Stimulated activated CD8-positive, alpha-beta memory T cell treated with anti-CD3 and anti-CD28 coated beads, Interleukin-15, amount 100 ng/mL, for 4 hours (primary cell): ENCODE measurements at places on chromosomes 7 and 10.

- no peak for DNase-seq
Observed at GRCh38 chr7:147997636-147998035, 592.9 kb upstream of the C7orf33 start.

DNA sequence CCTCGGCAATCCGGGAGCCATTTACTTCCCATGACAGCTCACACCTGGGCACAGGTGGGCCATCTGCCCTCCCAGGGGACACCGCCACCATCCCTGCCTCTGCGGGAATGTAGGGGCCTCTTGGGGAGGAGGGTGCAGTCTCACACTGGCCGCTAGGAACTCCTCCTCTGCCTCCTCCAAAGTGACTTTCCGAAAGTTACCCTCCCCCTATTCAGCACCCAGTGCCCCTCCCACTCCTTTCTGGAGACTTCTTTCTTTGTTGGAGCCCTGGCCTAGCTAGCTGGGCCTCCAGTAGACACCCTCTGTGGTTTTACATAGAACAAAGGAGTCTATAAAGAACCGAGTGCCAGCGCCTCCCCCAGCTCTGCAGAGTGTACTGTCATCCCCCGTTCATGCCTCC is 45.8 kb upstream of the MNX1 start:
- DNase-seq = no peak

DNA sequence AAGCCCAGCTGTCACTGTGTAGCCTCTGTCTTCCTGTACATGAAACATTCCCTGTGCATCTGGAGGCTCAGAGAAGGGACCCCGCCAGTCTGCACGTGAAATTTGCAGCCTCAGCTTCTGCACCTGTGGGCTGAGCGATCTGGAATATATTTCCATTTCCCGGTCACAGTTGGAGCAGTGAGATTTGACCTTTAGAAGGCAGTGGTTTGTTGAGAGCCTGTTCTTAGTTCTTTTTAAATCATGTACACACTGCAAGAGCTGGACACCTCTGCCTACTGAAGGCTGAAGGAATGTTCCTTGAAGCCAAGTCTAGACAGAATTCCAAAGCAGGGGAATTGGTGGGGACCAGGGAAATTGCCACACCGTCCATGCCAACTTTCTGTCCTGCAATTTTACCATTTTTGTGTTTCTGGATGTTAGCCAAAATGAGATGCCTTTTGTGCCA is 706.6 kb downstream of the INHBA start:
- no peak for DNase-seq

GRCh38 chr7:4787947-4788626 is 12.7 kb downstream of the AP5Z1 start:
- no peak for DNase-seq

GRCh38 chr7:1668396-1669063 is 1.5 kb upstream of the ELFN1 start:
- DNase-seq = no peak

- no peak for DNase-seq
Observed at GRCh38 chr10:78457804-78458482, 424.3 kb downstream of the RPS24 start.

GRCh38 chr10:95467162-95467599 is 94.0 kb downstream of the SORBS1 start:
- DNase-seq = no peak

- no peak for DNase-seq
Observed at GRCh38 chr10:104232613-104233102, 494 bp upstream of the CFAP43 start.

GRCh38 chr7:34073676-34074075 is 168.3 kb downstream of the BMPER start:
- DNase-seq = no peak

- DNase-seq = no peak
Observed at GRCh38 chr10:71600849-71601248, 118.7 kb downstream of the C10orf105 start.

- no peak for DNase-seq
Observed at GRCh38 chr7:138964624-138965436, 16.4 kb downstream of the KIAA1549 start.

DNA sequence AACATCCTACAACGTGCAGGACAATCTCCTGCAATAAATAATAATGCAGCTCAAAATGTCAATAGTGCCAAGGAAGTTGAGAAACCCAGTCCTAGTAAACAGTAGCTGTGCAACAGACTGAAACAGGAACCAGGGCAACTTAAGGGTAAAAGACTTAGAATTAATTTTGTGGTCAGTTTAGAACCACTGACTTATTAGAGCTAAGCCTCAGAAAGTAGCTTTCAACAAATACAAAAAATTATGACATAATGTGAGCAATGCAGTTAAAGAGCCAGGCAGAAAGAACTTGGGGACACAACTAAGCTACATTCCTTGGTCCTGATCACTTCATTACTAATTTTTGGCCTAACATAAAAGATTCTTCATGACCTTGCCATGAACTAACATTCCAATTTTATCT is 195.4 kb downstream of the MACC1 start:
- no peak for DNase-seq

GRCh38 chr7:9681284-9681683 is 1247.9 kb downstream of the NXPH1 start:
- DNase-seq = no peak

GRCh38 chr7:1357601-1358271 is 101.5 kb downstream of the MICALL2 start:
- no peak for DNase-seq

DNA sequence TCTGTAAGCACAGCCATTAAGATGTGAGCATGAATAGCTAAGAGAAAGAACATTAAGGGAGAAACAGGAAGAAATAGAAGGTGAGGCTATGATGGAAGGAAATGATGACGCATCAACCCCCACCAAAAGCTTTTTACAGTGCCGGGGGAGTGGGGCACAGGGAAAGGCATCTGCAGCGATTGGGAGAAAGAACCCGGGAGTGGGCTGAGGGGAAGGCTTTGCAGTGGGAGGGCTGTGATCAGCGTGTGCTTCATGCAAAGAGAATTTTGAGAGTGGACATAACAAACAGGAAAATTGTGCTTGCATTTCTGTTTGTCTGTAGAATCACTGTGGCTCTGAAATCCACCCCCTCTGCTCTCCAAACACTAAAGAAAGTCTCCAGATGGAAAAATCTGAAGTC is 250.8 kb downstream of the KCNMA1 start:
- no peak for DNase-seq

DNA sequence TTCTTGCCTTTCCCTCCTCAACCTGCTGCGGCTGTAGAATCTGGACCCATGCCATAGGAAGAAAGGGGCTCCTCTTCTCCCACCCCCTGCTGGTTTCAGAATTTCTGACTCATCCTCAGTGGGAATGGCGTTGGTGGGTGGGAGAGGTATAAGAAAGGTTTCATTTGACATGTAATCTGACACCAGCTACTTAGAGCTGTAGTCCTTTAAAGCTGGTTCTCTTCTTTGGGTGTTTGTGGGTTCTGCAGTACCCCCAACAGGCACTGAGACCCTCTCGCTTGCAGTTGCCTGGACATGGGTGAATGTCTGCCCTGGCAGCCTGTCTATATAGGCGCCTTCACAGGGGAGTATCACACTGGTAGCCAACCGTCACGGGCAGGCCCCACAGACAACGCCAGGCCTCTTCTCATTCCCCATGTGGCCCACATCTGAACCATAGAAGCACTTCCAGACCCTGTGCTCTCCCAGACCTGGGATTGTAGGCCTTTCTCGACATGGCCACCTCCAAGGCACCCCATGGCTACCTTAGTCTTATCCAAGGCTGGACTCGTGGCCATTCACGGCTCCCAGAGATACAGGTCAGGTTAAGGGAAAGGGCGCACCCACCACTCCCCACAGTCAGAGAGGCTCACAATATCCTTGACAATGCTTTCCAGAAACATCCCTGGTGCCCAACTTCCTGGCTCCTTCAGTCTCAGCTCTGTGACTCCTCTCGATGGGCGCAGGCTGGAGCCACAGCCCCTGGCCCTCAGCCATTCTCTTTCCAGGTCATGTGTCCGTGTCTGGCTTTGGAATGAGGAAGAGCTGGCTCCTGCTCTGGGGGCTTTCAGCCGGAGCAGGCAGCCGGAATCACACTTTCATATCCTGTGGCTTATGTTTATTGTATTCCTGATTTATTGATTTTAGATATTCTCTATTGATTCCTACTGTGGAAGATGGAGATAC is 17.5 kb downstream of the ZNF862 start:
- DNase-seq = no peak

GRCh38 chr10:127034790-127035189 is 129.6 kb downstream of the DOCK1 start:
- DNase-seq = no peak

DNA sequence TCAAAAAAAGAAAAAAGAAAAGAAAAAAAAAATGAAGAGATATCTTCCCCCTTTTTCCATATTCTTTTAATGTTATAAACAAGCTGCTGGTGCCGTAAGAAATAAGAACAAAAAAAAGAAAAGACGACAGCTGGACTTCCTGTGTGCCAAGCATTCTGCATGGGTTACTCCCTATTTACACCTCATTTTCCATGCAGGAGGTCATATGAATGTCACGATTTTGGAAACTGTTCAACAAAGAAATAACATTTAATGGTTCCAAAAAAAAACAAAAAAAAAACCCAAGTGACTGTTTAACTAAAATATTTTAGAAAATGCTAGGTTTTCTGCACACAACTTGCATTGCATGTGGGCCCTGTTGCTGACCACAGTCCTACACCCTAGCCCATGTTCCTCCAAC is 159.3 kb downstream of the TNS3 start:
- DNase-seq = no peak

GRCh38 chr10:117096599-117097201 is 41.4 kb downstream of the VAX1 start:
- DNase-seq = no peak

- DNase-seq = no peak
Observed at GRCh38 chr7:57426629-57427003, 23.4 kb upstream of the ZNF716 start.
